ENCODE measurements at places on chromosomes 12 and 14.

GRCh38 chr12:116806845-116807440 lies 68.8 kb downstream of the RNFT2 start:
- no peak for DNase-seq

DNA sequence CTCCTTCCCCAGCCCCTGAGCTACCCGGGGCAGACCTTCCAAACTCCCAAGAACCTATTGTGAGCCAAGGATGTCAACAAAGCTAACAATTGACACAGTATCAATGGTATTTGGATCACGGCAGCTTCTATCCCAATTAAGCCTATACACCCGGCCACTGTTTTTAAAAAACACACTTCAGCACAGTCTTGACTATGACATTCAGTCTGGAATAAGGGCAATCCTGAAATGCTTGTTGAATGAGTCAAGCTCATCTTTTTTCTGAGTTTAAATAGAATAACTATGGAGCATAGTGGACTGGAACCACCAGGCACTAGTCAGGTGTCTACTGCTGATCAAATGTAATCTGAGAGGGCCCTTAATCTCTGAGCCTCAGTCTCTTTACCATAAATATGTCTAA lies 5.7 kb downstream of the DENND5B start:
- DNase-seq = no peak

DNA sequence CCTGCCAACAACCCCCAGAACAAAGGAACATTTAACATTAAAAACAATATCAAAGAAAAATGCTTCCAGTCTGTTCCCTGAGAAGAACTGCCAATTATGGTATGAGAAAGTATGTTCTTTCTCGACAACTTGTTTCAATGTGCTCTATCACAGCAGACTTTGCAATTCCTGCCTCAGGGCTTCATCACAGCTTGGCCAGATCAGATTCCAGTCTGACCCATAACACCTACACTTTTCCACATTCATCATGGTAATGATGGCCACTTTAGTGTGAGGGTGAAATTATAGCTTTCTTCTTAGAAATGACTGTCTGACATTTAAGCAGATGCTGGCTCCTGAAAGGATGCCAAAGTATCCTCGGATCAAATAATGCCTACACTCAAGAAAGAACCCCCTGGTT lies 17.0 kb downstream of the NEK9 start:
- no peak for DNase-seq

- DNase-seq = no peak
These were observed at the start of gene PAPLN for GRCh38 chr14:73237219-73237785. Gene PAPLN (plus strand): TSS chr14:73237506. CDS start chr14:73239779, 2,273 bp downstream.

DNA sequence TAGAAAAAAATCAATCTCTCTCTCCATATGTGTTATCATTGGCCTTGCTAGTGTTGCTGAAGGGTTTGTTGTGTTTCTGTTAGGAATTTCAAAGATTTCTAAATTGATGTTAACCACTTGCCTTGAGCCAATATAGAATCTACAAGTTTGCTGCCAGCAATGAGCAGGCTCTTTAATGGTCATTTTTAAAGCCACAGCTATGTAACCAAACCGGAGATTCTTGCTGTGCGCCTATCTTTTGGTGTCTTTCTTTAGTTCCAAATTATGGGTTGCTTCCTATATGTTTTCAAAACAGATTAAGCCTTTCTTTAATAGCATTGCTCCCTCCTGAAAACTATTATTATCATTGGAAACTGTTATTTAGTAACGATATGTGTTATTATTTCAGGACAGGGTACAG lies 545.7 kb downstream of the DIO2 start:
- DNase-seq = no peak

GRCh38 chr12:11581179-11581755 lies 68.2 kb upstream of the ETV6 start:
- DNase-seq = peak; percentile 83

- DNase-seq = no peak
These were observed 44.5 kb upstream of the SELPLG start for GRCh38 chr12:108678104-108678730.

- no peak for DNase-seq
These were observed 8.7 kb downstream of the FLRT2 start for GRCh38 chr14:85538636-85539035.

DNA sequence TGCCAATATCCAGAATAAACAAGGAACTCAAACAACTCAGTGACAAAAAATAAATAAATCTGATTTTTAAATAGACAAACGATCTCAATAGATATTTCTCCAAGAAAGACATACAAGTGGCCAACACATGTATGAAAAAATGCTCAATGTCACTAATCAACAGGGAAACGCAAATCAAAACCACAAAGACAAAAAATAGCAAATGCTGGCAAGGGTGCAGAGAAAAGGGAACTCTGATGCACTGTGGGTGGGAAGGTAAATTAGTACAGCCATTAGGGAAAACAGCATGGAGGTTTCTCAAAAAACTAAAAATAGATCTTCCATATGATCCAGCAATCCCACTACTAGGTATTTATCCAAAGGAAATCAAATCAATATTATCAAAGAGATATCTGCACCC lies 3.5 kb upstream of the EIF5 start:
- DNase-seq = no peak

DNA sequence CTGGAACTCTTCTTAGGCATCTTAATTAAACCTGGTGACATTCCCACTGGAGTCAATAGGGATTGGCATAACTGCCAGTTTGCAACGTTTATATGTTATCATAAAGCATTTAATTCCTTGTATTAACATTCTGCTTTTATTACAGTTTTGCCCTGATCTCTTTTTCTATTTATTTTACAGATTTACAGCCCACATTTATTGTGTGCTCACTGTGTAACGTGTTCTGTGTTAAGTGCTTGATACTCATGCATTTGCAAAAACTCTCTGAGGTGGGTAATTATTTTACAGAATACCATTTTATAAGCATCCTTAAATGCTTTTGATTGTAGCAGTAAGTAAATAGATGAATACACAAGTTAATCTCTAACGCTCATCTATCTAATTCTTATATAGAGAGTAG lies 341.5 kb upstream of the FAR2 start:
- no peak for DNase-seq

GRCh38 chr14:67986131-67986841 lies 166.7 kb downstream of the RAD51B start:
- DNase-seq = no peak

GRCh38 chr14:71355324-71356201 lies 448.3 kb downstream of the PCNX1 start:
- no peak for DNase-seq

GRCh38 chr14:44616204-44616603 lies 109.1 kb upstream of the FSCB start:
- DNase-seq = no peak

DNA sequence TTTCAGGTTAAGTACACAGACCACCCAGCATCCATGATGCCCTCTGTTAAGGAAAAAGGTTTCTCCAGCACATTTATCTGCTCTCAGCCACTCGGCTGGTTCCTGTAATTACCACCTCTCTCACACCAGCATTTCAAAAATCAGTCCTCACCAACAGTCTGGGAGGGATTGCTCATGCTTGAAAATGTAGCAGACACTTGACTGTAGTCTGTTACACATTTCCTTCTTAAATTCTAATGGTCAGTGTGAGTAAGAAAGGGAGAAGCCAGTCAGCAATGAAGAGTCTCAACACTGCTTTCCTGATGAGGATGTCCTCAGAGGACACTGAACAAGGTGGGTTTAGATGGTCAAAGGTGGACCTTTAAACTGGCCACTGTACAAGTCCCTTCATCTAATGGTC lies 6.0 kb downstream of the ZBTB39 start:
- DNase-seq = no peak

DNA sequence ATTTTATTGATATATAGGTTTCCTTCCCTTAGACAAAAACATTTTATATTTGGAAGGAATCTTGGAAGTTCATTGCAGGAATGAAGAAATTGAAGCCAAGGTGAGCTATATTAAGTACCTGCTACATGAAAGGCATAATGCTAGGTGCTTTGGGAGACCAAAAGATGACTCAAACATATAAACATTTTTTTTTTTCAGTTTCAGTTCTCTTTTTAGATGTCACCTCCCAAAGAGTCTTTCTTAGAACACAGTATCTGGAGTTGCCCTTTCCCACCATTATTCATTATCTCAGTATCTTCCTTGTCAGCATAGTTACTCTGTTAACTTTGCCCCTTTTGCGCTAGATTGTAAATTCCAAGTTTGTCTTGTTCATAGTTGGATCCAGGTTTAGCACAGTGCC lies 1.1 kb downstream of the LIN52 start:
- no peak for DNase-seq

DNA sequence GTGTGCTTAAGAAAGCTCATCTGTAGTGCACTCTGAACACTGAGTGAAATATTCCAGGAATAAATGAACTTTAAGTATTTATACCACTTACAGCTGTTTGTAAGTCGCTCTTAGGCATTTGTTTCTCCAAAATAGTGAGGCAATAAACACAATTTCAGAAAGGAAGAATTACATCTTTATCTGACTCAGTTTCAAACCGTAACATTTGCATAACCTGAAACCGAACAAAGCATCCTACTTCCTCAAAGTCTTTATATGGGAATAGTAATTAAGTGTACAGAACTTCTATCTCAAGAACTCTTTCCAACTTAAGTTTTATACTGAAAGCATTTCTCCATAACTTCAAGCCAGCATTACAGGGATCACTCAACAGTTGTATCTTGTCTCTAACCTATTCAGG lies 58.4 kb downstream of the SOX5 start:
- DNase-seq = no peak

DNA sequence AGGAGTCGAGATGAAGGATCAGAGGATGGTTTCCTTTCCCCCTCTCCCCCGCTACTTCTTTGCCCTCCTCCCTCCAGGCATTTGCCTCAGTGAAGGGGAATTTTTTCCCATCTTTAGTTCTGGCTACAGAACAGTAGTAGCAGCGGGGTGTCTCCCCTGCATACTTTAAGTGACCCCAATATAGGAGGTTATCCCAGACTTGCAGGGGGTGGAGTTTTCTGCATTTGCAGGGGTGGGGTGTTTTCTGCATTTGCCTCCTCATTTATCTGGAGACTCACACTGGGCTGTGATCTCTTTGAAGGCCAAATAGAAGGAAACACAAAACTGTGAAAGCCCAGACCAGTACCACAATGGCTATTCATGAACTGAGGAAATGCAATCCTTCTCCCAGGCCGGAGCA lies 19.8 kb downstream of the PTPRB start:
- DNase-seq = no peak

DNA sequence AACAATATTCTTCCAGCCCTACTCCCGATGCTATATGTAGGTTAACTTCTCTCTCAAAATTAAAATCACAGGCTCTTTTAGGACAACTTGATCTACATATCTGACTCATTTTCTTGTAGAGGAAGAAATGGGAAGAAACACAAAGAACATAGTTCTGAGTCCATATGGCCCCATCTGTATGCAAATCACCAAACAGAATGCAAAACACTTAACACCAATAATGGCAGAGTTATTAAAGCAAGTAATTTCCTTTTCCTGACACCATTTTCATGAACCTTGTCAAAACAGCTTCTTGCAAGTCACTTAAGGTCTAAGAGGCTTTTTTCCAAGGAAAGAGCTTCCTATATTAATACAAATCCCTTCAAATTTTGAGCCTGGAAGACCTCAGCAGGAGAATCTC lies 300.4 kb upstream of the CLEC14A start:
- DNase-seq = no peak

- DNase-seq = no peak
These were observed 158.2 kb downstream of the FOXN3 start for GRCh38 chr14:89258728-89259273.

- no peak for DNase-seq
These were observed 19.5 kb downstream of the ANO6 start for GRCh38 chr12:45235087-45236025.

DNA sequence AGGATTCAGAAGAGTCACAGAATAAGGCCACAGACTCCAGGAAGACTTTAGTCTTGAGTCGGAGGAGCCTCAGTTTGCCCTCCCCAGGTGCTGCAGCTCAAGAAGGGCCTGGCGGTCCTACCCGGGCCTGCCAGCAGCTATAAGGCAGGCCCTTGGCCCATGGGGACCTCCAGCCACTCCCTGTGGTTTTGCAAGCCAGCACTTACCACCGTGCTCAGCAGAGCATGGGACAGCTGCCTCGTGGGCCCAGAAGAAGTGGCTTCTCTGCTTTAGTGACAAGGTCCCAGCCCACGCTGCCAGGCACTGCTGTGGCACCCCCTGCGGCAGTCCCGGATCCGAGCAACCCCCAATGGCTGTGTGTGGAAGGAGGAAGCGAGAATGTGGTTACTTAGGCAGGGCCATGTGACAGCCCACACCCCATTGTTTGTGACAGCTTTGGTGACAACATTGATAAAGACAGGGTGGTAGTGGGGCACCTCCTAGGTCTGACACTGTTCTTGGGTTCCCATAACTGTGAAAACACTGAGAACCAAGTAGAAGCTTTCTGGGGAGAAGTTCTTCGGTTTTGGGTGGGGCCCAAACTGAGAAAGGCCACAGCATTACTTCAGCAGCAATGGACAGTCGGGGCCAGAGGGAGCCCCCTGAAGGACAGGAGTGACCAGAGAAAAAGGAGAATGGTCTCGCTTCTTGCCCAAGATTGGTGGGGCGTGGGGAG lies at the start of gene SELPLG:
Gene SELPLG, minus strand, starts transcription at position 361 of the 715 bp plus-strand sequence. CDS start 9,587 bp downstream, outside the sequence.
- peak; percentile 92 for DNase-seq

DNA sequence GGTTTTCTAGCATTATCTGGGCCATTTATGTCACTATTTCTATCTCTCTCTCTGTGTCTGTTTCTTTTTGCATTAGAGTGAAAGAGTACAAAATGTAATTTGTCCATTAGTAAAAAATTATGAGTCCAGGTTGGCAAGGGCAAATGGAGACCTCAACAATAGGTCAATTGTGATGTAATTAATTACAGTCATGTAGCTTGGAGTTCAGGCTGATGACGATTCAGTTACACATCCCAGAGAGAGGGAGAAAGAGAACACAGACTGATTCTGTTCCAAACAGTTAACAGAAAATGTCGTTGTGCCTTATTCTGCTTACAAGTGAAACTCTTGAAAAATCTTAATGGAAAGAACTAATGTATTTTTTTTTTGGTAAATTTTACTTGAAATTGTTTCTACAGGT lies 83.3 kb downstream of the ATXN7L3B start:
- no peak for DNase-seq

GRCh38 chr12:107612508-107612907 lies 73.1 kb upstream of the PWP1 start:
- DNase-seq = no peak

DNA sequence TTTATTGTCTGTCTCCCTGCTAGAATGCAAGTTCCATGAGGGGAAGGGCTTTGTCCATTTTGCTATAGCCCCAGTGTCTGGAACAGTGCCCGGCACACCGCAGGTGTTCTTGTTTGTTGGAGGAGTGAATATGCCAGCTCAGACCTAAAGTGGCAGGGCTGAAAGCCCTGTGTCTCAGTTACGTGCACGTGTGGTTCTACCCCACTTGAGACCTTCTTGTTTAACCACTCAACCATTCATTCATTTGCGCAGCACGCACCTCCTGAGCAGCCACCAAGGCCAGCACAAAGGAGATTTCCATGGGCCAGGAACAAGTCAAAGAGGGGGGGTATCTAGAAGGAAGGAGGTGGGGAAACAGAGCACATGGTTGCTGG lies 338.0 kb upstream of the FKBP4 start:
- no peak for DNase-seq

GRCh38 chr14:92688434-92689375 lies 59.7 kb downstream of the LGMN start:
- DNase-seq = peak; percentile 63

- DNase-seq = no peak
These were observed 201.6 kb upstream of the TMEM260 start for GRCh38 chr14:56378046-56378445.

Measured in activated effector memory CD4-positive, alpha-beta T cell treated with anti-CD3 and anti-CD28 coated beads, Interleukin-2, amount 50 U/mL, for 16 hours (primary cell).